ENCODE measurements at places on chromosomes 6 and 20.
A peak's percentile ranks its signal among the peaks of the same experiment; 100 is the strongest.

DNA sequence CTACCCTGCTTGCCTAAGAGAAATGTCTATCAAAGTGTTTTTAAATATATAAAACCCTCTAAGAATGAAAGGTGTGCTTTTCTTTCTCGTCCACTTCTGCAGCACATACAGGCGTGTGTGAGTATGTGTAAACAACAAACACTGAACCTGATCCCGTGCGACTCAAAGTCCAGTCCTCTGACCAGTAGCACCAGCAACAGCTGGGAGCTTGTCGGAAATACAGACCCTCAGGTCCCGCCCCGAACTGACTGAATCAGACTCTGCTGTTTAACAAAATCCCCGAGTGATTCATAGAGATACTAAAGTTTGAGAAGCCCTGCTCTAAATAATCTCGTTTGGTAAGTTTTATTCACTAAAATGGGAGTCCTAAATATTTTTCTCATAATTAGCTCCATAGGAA is 208.0 kb upstream of the KCNQ5 start:
- DNase-seq, result peak; percentile 48

GRCh38 chr20:61438285-61438684 is 186.2 kb downstream of the CDH4 start:
- no peak for DNase-seq

DNA sequence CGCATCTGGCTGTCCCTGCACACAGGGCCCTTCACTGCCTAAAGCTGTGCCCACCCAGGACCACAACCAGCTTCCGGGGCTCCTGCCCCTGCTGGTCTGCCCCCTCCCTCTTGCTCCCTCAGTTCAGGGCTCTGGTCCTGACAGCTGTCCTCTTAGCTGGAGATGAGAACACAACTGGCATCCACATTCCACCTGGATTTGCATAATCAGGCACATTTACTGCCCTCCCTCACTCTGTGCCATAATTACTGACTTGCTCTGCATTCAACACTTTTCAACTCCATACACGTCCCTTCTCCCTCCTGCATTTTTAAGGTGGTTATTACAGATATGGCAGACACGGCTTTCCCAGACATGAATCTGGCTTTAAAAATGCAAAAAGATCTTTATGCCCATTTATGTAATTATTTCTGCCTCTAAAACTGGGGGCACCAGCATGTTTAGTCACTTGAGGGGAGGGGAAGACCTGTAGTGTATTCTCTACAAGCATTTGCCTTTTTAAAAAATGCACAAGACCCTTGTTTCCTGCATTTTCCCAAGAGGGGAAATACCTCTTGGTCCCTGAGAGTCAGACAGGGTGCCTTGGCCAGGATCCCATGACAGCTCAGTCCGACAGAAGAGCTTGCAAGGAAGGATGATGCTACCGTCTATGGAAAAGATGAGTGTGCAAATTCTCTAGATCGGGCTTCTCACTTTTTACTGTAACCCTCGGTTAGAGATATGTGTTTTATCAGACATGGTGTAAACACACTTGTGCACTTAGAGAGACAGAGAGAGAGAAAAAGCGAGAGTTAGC is 401.8 kb downstream of the PREX1 start:
- no peak for DNase-seq

DNA sequence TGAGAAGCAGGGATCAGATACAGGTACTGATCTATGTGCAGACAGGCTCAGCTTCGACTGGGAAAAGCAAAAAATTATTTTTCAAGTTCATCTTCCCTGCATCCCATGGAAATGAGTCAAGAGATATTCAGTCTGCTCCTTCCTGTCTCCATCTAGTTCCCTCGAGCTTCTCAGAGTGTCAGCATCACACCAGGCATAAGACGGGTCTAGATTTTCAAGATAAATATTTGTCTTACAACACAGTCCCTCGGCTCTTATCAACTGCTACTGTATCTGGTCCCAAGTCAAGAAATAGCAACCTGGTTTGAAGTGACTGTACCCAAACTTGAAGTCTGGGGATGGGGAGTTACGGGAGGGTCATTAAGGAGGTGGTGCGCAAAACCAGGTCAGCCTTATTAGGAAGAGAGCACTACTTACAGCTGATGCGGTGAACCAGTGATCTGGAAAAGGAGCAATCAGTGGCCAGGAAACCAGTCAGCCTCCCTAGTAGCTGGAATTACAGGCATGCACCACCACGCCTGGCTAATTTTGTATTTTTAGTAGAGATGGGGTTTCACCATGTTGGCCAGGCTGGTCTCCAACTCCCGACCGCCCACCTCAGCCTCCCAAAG is 29.7 kb downstream of the ZMYND8 start:
- peak; percentile 88 for DNase-seq

DNA sequence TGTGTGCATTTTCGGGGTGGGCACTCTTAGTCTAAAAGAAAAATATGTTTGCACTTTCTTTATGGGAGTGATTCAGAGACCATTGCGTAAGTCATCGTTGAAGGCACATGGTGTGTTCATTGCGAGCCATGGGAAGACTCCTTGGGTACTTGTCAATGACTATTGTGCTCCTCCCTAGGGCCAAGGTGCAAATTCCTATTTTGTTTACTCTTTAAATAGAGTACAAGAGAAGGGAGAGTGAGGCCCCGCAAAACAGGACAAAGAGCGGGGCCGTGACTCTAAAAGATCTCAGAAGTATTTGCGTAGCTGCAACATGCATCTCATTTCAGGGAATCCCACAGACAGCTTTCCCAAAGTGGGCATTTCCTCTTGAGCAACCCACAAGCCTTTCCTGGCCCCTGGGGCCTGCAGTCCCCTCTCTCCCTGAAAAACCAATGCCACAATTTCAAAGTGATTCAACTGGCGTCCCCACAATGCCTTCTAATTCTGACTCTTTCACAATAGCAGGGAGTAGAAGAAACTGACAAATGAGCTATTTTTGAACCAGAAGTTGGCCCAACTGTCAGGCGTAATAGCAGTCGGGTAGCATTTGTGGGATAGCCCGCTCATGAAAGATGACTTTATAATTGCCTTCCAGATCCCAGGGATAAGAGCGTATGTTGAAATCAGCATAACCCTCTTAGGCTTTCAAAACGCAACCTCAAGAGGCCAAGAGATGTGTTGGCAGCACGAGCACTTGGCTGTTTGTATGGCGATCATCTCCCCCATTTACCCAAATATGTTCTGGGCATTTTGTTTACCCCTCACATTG is 277.9 kb upstream of the BMP2 start:
- DNase-seq, result no peak

- no peak for DNase-seq
Observed at GRCh38 chr6:22448291-22448711, 121.1 kb upstream of the HDGFL1 start.

- DNase-seq, result no peak
Observed at GRCh38 chr6:162150295-162150694, 577.3 kb downstream of the PRKN start.

GRCh38 chr20:15653396-15654207 is 919.6 kb downstream of the KIF16B start:
- DNase-seq, result no peak

GRCh38 chr6:153001767-153002612 is 519 bp downstream of the MTRF1L start:
- peak; percentile 30 for DNase-seq

DNA sequence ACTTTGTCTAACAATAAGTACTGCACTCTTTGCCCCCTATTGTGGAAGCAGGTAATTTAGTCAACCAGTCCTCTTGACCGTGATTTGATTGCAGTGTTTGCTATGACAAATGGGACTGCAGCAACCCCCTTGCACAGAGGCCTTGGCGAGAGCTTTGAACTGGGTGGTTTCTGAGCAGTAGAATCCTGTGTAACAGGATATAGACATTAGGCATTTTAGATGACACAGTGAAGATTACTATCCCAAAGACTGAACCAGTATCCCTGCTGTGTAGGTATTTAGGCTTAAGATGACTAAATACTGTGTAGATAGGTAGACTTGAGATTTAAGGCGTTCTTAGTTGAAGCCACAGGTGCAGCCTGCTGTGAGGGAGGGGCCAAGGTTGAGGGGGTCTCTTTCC is 9.9 kb downstream of the DNMT3B start:
- no peak for DNase-seq

- DNase-seq, result peak; percentile 61
Observed at GRCh38 chr6:134740473-134741199, 209.3 kb downstream of the ALDH8A1 start.
